Activated CD8-positive, alpha-beta T cell treated with anti-CD3 and anti-CD28 coated beads, Interleukin-2, amount 10 ng/mL, durations not matched to agents 7 days and 5 days (primary cell): ENCODE measurements at places on chromosomes 12 and 14. TPM values are rescaled to one million over a fixed set of nuclear protein-coding genes. Genes with fewer than 3 reads are reported as not detected.

The TGFB3 gene
- 1.7 TPM for total RNA-seq

- no peak for DNase-seq
These were observed 99.3 kb upstream of the GPHB5 start for GRCh38 chr14:63418020-63418419.

- no peak for DNase-seq
These were observed 334.3 kb upstream of the FBXO33 start for GRCh38 chr14:39766397-39767000.

GRCh38 chr12:85310025-85310424 is 30.0 kb downstream of the ALX1 start:
- DNase-seq = no peak

GRCh38 chr12:124653169-124653931 is 85.9 kb upstream of the NCOR2 start:
- DNase-seq = no peak

DNA sequence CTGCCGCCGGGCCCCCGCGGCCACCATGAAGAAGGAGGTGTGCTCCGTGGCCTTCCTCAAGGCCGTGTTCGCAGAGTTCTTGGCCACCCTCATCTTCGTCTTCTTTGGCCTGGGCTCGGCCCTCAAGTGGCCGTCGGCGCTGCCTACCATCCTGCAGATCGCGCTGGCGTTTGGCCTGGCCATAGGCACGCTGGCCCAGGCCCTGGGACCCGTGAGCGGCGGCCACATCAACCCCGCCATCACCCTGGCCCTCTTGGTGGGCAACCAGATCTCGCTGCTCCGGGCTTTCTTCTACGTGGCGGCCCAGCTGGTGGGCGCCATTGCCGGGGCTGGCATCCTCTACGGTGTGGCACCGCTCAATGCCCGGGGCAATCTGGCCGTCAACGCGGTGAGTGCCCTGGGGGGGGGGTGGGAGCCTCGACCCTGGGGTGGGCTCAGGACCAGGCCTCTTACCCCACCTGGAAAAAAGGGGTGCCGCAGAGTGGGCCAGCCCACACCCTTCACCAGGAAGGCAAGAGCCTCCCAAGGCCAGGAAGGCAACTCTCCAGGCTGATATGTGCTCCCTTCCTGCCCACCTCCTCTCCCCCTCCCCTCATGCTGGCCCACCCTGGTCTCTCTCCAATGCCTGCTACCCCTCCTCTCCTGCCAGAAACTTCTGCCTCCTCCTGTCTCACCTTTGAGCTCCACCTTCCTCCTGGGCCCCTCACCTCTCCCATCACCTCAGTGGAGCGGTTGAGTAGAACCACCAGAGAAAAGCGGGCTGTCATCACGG is 507 bp downstream of the AQP5 start:
- DNase-seq = no peak

The CCDC175 gene
- not detected for total RNA-seq

The IL26 gene
- not detected for total RNA-seq

DNA sequence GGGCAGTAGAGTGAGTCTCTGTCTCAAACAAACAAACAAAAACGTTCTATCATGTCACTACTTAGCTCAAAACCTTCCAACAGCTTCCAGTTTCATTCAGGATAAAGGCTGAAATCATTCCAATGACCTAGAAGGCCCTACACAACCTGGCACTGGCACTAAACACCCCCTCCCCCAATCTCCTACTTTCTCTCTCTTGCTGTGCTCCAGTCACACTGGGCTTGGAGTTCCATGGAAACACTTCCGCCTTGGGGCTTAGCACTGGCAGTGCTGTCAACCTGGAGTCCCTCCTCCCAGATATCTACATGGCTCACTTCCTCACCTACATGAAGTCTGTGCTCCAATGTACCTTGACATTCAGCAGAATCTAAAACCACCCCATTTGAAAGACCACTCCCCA is 65.0 kb upstream of the SINHCAF start:
- DNase-seq = no peak

The SLIRP gene
- 101 TPM for total RNA-seq

DNA sequence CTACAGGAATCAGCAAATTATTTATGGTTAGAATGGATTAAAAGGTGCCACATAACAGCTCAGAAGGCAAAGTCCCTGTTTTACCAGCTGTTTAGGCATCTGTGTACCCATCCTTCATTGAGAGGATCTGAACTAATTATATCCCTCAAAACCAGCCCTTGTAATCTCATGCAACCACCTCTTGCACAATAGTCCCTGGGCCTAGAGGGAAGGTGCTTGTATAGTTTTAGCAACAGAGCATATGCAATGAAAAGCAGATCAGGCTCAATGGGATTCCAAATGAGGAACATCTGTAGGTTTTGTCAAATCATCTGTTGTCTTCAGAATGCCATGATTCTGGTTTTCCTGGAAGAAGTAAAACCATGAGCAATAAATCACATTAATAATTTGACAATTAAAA is 26.0 kb upstream of the GLIPR1L2 start:
- no peak for DNase-seq
